ENCODE measurements at places on chromosomes 5 and 9.
A peak's percentile ranks its signal among the peaks of the same experiment; 100 is the strongest.

DNA sequence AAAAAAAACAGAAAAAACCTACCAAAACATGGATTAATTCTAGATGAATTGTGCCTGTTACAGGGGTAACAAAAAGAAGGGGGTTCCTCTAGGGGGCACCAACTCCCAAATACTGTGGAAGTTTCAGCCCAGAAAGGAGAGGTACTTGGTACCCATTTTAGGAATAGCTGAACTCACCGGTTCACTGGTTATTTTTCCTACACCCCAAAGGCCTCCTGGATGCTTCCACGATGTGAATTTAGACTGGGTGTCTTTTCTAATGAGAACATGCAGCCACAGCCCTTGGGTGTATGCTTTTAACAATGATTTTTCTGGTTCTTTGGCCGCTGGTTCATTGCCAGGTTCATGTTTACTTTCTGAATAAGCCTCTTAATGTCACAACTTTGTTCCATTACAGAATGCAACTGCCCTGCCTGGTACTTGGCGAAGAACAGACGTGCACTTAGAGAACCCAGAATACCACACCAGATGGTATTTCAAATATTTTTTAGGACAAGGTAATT lies 46.7 kb downstream of the GARNL3 start:
- no peak for DNase-seq

DNA sequence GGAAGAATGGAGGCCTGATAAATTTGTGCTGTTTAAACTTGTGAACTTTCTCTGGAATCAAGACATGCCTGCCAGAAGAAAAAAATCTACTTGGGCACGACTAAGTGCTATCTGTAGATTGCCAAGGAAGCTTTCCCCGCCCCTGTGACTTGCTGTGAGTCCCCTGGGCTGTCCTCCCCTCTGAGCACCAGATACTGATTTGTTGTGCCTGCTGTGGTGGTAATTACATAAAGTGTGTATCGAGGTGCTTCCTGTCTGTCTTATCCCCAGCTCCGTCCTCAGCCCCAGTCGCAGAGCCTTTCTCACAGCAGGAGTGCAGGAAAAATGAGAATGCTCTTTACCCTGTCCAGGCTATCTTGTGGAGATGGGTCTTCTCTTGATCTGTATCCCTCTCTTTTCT lies 53.9 kb downstream of the TRIO start:
- no peak for DNase-seq

GRCh38 chr9:5388026-5388819 lies 48.5 kb upstream of the RLN1 start:
- DNase-seq, result peak; percentile 38

- no peak for DNase-seq
These were observed 140.6 kb downstream of the LURAP1L start for GRCh38 chr9:12915366-12915954.

GRCh38 chr5:79547982-79548381 lies 34.0 kb upstream of the HOMER1 start:
- DNase-seq, result no peak

- peak; percentile 38 for DNase-seq
These were observed 85.5 kb downstream of the TEK start for GRCh38 chr9:27194401-27195091.

DNA sequence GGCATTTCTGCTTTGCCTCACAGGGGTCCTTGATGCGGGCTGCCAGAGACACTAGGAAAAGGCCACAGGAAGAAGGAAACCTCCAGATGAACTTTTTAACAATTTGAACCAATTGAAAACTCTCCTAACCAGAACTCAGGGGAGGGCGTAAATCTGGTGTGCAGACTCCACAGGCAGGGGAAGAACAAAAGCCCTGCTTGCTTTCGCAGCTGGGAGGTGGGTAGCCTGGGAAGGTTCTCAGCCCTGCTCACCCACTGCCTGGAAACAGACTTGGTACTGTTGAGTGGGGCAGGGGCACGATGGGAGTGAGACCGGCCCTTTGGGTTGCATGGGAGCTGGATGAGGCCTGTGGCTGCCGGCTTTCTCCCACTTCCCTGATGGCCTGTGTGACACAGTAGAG lies 237.8 kb upstream of the TLE4 start:
- DNase-seq, result no peak

GRCh38 chr5:172049226-172049796 lies 42.9 kb upstream of the FBXW11 start:
- DNase-seq, result no peak

- DNase-seq, result no peak
These were observed 12.0 kb upstream of the NKX2-5 start for GRCh38 chr5:173247041-173247440.

DNA sequence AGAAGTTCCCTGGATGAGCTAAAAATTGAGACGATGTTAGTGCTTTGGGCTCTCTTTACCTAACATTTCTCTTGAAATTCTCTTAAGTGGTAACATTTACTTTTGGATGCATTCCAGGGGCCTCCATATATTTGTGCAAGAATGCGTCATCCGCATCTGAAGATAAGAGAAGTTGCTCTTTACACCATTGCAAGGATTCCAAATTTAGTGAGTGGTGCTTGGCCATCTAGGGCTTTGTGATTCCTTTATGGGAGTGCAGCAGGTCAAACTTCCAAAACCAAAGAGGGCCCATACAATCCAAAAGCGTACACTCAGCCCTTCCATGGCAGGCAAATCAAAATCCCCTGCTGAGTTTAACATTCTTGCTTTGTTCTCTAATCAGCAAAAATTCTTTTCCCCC lies 102.0 kb upstream of the DMAC1 start:
- DNase-seq, result no peak

DNA sequence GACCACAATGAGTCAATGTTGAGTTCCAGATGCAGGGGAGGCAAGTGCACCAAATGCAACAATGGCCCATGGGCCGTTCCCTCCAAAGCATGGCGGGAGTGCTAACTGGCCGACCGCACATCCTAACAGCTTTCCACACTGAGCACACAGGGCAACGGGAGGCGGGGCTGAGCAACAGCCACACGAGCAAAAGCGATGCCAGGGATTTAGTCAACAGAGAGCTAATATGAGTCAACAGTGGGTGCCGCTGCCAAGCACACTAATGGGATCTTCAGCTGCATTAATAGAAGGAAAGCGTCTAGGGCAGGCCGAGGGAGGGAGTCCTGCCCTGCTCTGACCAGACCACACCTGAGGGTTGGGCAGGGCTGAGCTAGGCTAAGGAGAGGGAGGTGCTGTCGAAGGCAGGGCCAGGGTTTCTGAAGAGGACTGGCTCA lies 4.6 kb downstream of the EPB41L4B start:
- DNase-seq, result no peak

GRCh38 chr5:142506756-142507155 lies 179.1 kb downstream of the FGF1 start:
- no peak for DNase-seq

GRCh38 chr5:172143875-172144274 lies 44.1 kb downstream of the STK10 start:
- DNase-seq, result no peak

- DNase-seq, result no peak
These were observed 35.1 kb downstream of the SH3GLB2 start for GRCh38 chr9:128992995-128993394.

DNA sequence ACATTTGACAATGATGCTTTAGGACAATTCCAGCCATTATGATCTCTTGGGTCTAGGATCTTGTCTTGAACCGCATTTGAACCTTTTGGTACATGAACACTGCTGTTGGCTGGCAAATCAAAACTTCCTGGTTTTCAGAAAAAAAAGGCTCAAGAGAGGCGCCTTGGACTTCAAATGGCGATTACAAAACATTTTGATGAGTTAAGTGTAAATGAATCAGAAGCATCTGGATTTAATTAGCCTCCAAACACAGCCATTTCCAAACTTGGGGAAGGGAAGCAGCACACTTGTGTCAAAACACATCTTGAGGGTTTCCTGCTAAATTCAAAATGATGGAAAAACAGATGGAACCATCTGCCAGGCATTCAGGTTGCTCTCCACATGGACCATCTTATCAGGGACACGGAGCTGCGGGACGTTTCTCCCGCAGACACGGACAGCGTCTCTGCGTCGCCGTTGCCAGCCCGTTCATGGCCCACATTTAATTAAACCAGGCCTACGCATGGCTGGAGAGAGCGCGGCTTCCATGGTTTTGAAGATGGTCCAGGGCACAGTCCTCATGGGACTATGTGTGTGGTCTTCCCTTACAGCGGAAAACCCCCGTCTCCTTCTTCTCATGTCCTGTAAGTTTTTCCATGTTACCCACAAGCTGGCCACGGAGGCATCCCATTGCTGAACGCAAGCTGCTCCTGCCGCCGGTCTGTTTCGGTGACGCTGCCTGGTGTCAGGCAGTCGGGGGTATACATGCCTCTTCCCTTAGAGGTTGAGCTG lies 55.8 kb upstream of the PTCH1 start:
- no peak for DNase-seq

GRCh38 chr9:22580788-22581187 lies 134.2 kb downstream of the DMRTA1 start:
- DNase-seq, result no peak

DNA sequence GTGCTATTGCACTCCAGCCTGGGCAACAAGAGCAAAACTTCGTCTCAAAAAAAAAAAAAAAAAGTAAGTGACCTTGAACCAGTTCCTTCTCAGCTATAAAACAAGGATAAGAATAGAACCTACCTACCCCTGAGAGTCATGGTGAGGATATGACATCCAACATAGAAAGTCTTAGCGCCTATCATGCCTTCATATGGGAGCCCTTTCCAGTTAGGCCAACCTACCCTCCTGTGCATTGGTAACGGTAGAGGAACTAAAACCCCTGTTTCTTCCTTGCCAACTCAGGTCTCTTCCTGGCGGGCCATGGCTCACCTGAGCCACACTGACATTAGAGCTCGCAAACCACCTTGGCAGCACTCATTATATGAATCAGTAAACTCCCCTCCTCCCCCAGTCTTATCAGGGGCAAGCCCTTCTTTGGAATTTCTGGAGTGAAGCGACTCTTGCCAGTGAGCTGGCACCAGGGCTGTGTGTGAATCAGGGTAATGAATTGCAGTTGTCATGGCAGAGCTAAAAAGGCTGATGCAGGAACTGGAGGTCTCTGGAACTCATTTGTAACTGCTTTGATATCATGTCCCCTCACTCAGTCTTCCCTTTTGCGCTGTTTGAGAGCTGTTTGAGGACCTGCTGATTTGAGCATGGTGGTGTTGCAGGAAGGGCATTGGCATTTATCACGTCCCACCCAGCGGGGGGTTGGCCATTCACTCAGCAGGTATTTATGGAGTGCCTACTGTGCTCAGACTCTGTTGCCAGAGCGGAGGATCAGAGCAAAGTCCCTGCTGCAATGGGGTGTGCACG lies 10.3 kb downstream of the WWC1 start:
- no peak for DNase-seq

DNA sequence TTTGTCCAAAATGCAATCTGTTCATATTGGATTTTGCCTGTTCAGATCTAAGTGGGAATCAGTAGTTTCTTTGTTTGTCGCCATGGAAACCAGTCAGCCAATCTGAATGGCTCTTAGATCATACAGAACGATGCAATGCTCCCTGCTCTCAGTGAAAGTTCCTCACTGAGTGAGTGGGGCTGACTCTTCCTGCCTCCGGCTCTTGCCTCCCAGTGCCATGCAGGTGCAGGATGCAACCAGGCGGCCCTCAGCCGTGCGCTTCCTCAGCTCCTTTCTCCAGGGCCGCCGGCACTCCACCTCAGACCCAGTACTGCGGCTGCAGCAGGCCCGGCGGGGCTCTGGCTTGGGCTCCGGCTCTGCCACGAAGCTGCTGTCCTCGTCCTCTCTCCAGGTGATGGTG lies at the start of gene PTPDC1:
TSS of gene PTPDC1 (plus strand) at position 151 of the 400 bp plus-strand sequence. CDS start at position 218, 67 bp downstream.
- peak; percentile 61 for DNase-seq

DNA sequence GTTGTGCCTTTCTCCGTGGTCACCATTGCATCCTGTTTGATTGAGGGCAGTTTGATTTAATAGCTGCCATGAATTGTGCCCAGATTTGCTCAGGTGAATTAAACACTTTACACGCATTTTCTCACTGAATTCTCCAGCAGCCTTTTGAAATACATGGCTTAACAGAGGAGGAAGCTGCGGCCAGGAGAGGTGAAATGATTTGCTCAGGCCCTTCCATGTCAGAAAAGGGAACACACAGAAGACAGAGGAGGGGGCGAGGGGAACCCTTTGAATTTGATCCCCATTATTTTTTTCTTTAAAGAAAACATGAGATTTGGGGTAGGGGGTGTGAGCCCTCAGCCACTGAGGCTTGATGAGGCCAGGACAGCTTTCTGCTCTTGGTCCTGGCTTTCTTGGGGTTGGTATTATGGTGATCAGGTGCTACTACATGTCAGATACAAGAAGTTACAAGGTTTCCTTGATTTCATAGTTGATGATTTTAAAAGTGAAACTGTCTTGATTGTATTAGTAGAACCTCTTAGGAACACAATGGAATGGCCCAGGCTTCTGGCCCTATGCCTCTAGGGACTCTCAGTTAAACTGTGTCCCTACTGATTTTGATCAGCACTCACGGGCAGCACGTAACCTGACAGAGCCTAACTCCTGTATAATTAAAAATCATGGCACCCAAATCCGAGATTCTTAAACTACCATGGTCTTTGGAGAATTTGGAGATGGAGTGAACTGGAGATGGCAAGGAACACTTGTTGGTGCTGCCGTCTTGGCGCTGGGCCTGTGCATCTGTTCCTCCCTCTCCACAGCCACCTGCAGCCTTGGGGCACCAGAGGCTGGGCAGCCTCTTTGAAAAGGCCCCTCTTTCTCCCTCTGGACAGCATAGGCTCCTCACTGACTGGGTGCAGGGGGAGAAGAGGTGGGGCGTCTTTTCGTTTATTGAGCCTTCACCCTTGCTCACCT lies 107.9 kb downstream of the TRIO start:
- no peak for DNase-seq

- DNase-seq, result peak; percentile 32
These were observed 926.1 kb upstream of the DMAC1 start for GRCh38 chr9:8725635-8726034.

DNA sequence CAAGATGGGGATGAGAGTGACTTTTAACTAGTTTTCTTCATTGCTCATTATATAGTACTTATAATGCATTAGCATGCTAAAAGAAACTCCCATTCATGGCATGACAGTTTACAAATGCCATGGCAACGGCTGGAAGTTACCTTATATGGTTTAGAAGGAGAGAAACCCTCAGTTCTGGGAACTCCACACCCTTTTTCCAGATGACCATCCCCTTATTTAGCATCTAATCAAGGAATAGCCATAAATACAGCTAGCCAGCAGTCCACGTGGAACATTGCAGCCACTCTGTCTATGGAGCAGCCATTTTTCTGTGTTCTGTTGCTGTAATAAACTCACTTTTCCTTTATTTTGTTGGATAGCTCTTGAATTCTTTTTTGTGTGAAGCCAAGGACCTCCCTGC lies 1137.8 kb downstream of the CDH18 start:
- DNase-seq, result no peak

GRCh38 chr5:159792180-159792579 lies 124.1 kb upstream of the ADRA1B start:
- DNase-seq, result no peak

DNA sequence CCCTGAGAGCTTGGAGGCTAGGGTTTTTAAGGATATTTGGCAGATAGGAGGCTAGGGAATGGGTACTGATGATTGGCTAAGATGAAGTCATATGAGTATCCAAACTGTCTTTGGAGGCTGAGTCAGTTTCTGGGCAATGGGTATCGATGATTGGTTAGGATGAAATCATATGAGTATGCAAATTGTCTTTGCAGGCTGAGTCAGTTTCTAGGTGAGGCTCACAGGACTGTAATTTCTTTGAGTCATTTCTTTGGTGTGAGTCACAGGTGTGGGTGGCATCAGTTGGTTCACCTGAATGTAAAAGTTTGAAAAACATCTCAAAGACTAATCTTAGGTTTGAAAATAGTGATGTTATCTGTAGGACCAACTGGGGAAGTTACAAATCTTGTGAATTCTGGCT lies 1068.0 kb downstream of the NR2F1-AS1 start:
- no peak for DNase-seq

GRCh38 chr9:91848146-91848545 lies 101.9 kb downstream of the ROR2 start:
- DNase-seq, result no peak
